ENCODE measurements at places on chromosomes 16 and 17.
A peak's percentile ranks its signal among the peaks of the same experiment; 100 is the strongest.

- no peak for DNase-seq
Measured at GRCh38 chr16:88764913-88765349, 20.1 kb downstream of the PIEZO1 start.

- DNase-seq, result no peak
Measured at GRCh38 chr16:17329391-17329790, 141.4 kb downstream of the XYLT1 start.

DNA sequence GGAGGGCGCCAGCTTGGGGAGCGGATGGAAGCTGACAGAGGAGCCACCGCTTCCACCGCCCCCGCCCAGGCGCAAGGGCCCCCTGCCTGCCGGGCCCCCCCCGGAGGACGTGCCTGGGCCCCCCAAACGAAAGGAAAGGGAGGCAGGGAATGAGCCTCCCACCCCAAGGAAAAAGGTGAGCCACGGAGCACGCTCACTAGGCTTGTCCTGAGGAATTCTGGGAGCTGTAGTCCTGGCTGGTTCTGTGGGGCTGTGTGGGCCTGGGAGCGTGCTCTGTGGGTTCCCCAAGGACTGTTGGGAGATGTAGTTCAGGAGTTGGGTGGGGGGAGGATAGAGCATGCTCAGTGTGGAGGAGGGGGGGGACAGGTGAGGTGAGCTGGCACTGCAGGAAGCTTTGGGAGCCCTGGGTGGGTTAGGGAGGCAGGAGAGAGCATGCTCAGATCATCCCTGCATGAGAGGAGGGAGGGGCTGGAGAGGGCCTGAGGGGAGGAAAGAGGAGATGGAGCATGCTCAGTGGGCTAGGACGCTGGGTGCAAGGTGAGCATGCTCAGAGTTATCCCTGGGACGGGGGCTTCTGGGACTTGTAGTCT lies 4.5 kb downstream of the FBXL19 start:
- peak; percentile 40 for DNase-seq

GRCh38 chr17:18182110-18182977 lies 1.3 kb upstream of the ALKBH5 start:
- no peak for DNase-seq

DNA sequence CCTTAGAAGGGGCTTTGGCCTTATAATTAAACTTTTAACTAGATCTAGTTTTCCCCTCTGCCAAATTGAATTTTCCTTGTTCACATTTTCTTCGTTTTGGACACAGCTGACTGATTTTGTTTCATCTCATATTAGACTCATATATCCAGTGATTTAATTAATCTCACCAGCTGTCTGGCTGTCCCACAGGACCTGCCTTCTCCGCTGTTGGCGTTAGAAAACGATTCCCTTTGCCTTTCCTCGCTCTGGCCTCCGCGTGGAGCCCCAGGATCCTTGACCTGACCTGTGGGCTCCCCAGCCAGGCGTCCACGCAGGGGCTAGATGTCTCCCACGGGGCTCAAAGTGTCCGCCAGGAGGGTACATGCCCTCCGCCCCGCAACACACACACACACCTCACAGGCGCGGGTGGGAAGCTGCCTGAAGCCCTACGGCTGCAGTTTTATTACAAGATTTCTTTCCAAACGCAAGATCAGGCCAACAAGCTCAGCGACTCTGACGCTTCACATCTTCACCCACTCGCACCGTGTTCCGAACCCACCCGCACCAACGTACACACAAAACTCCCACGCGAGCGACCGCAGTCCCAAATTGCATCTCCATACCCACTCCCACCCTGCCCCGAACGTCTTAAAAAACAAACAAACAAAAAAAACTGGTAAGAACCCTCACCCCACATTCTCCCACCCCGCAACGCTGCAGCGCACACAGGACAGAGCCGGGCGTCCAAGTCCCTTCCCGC lies 1.1 kb downstream of the RPRML start:
- no peak for DNase-seq

DNA sequence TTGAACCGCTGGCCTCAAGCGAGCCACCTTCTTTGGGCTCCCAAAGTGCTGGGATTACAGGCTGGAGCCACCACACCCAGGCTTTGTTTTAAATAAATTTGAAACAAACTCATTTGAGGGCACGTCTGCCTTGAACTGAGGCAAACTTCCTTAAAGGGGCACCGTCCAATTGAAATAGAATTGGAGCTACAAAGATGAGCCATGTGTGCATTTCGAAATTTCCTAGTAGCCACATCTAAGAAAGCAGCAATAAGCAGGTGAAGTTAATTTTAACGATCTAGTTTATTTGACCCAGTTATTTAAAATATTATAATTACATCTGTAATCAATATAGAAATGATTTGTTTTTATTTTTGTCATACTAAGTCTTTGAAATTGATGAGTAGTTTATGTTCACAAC lies 755 bp upstream of the C16orf89 start:
- no peak for DNase-seq

- no peak for DNase-seq
Measured at GRCh38 chr17:55757659-55758058, 6.8 kb downstream of the PCTP start.
